Activated CD4-positive, CD25-positive, alpha-beta regulatory T cell treated with anti-CD3 and anti-CD28 coated beads, Interleukin-2, amount 50 U/mL, for 72 hours (primary cell): ENCODE measurements at places on chromosomes 16 and 17.

- DNase-seq, result no peak
Measured at GRCh38 chr17:42814633-42815399, 9.3 kb downstream of the BECN1 start.

GRCh38 chr17:47955497-47956461 lies 1.9 kb downstream of the PRR15L start:
- DNase-seq, result no peak

- no peak for DNase-seq
Measured at GRCh38 chr16:72469932-72470331, 298.0 kb upstream of the PMFBP1 start.

GRCh38 chr16:82756283-82756599 lies 129.5 kb downstream of the CDH13 start:
- no peak for DNase-seq

GRCh38 chr17:41894791-41895331 lies 23.9 kb downstream of the ACLY start:
- DNase-seq, result no peak

GRCh38 chr17:15955793-15956541 lies 11.0 kb downstream of the ADORA2B start:
- DNase-seq, result no peak

DNA sequence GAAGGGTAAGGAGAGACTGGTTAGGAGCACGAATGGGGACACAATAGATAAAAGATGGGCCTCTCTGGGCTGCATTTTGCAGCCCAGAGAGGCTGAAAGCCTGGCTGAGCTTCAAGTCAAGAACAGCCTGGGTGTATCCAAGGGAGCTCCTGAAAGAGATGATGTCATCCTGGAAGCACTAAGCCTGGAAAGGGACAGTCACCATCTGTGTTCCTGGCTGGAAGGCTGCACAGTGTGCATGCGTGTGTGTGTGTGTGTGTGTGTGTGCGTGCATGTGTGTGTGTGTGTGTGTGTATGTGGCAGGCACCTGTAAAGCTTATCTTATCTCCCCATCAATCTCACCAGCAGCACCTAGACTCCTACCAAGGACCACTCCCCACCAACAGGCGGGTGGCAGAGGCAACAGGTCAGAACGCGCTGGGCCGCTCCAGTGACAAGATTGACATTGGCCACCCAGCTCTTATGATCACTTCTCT lies 44.1 kb downstream of the COG7 start:
- DNase-seq, result no peak

DNA sequence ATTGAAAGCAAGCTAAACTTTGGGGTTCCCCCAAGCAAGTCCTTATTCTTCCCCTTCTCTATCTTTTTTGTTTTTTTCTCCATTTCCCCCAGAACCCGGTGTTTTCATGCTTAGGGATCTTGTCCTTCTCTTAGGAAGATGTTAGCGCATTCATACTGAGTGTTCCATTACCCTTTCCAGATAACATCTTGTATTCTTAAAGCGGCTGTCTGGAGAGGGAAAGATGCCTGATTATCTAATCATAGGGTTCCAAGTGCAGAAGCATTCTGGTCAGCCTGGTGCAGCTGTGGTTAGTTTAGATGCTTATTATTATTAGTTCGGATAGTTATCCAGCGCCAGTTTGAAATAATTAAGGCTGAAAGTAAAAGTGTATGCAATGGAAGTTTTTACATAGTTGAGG lies 2.0 kb downstream of the TOM1L1 start:
- no peak for DNase-seq

GRCh38 chr16:66236301-66236700 lies 130.2 kb upstream of the CDH5 start:
- no peak for DNase-seq

DNA sequence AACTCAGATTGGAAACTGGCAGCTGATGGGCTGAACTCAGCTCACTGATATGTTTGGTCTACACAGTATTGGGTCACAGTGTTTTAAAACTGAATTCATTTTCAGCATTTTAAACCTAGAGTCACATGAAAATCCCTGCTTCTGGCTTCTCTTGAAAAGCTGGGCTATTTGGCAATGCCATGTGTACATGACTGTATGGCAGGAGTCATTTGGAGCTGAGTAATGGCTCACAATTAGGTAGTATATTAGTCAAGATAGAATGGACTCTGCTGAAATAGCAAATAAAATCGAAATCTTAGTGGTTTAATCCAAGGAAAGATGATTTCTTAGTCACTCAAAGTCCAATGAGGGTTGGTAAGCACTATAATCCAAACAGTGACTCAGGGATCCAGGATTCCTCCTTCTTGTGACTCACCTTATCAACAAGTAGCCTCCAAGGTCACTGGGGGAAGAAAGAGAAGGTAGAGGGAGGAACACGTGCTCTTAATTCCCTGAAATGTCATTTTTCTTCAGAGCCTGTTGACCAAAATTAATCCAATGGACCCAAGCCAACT lies 13.9 kb upstream of the PMP22 start:
- DNase-seq, result no peak

- no peak for DNase-seq
Measured at GRCh38 chr16:483341-484075, 44.0 kb upstream of the CAPN15 start.

DNA sequence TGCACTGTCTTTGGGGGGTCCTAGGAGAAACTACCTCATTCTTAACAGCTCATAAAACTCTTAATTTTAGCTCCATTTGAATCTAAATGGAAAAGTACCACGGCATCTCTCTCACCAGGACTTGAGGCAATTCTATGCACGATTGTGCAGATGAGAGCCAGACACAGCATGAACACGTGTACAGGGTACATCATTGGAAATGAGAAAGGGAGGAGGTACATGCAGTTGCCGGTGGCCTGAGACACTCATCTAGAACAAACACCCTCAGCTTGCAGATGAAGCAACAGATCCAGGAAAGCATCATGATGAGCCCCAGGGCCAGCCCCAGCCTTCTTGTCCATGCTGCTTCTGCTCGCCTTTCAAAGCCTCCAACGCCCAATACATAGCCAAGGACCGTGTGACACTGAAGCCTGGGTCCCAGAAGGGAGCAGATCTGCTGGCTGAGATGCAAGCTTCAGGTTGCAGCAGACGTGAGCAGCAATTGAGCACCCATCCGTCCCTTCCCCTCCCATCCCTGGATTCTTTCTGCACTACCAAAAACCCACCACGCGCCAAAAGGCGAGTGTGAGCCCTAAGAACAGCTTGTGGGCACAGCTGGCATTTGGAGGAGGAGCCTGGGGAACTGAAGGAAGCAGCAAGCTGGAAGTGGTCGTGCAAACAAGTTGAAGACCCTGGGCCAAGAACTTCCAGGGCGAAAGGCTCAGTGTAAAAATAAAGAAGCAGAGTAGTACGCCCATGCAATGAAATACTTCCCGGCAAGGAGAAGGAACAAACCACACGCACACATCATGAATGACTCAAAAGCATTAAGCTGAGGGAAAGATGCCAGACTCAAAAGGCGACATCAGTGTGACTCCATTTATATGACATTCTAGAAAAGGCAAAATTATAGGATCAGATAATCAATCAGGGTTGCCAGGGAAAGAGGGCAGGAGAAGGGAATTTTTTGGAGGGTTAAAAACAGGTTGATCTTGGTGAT lies 7.3 kb upstream of the RCVRN start:
- DNase-seq, result no peak

DNA sequence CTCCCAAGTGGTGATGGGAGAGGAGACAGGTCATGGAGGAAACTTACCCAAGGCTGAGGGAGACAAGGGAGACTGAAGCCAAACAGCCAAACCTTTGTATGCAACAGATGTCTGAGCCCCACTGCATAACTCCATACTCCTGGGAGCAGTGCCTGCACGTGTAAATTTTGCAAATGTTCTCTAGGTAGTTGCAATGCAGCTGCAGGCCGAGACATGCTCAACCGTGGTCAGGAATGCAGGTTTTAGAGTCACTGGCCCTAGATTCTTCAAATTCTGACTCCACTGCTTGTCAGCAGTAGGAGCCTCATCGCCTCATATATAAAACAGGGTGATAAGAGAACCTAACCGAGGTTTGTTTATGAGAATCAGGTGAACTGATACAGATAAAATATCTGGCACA lies 11.5 kb downstream of the DYNLRB2 start:
- DNase-seq, result no peak

- DNase-seq, result no peak
Measured at GRCh38 chr17:4293572-4293971, 29.8 kb upstream of the ANKFY1 start.

GRCh38 chr16:66207139-66207882 lies 159.2 kb upstream of the CDH5 start:
- no peak for DNase-seq

GRCh38 chr16:85220964-85221731 lies 108.9 kb upstream of the CIBAR2 start:
- no peak for DNase-seq

DNA sequence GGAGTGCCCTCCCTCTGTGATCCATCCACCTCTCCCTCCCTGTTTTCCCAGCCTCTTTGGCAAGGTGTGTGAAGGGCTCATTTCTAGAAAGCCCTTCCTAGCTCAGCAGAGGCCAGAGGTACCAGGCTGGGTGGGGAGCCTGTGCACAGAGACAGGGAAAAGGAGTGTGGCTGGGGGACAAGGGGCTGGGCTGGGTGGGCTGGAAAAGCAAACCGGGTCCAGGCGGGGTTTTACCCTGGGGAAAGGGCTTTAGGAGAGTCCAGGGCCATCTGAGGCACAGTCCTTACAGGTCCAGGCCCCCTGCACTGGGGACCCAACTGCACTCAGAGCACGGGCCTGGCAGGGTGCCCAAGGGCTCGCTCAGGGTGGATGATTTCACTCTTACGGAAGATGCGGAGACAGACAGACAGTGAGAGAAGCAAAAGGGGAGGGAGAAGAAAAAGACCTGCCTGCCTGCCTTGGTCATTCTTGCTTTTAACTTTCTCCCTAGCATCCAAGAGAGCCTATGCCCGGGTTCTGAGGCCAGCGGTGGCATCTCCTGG lies 7.0 kb downstream of the CRHR1 start:
- no peak for DNase-seq

DNA sequence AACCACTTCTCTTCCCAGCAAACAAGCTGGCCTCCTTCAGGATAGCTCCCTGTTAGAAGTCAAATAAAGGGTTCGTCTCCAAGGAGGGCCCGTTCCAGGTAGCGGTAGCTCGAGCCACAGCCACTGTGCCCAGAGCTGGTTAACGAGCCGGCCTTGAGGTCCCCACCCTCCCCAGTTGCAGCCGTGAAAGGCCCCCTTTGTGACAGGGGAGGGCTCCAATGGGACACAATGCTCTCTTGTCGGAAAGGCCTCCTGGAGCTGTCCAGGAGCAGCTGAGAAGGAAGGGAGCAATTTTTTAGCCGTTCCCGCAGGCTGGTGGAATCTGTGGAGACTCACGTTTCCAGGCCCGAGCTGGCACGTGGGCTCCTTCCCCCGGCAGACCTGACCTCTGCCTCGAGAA lies 29.9 kb upstream of the FOXF1 start:
- DNase-seq, result no peak

DNA sequence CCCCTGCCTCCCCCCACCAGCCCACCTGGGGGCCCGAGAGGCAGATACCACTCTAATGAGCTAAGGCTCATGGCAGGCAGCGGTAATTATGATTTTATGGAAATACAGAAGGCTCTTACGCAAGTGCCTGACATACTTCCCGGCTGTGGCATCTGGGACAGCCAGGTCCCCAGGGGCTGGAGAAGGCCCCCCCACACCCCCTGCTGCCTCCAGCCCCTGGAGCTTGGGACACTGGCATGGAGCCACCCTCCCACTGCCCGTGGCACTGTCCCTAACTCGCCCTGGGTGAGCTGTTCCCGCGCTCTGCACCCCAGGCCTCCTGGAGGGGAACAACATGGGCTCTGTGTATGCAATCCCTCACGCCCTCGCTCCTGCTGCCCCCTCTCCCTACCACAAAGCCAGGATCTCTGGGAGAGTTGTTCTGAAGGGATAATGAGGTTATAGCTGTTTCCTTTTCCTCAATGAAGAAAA lies 5.4 kb upstream of the STAC2 start:
- DNase-seq, result no peak

DNA sequence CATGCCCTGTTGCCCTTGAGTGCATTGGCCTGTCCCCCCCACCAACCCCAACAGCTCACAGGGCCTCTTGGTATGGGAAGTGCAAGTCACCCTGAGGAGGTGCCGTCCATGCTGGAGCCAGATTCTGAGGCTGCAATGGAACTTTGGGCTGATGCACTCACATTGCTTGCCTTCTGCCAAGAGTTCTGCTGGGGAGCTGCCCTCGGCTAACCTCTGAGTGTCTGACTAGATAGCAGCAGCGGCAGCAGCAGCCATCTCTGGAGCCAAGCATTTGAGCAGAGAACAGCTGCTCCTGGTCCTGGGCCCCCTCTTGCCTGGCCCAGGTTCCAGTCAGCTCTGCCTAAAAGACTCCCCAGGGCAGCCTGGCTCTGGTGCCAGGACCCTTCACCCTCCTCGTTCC lies 61.5 kb downstream of the GNAO1 start:
- DNase-seq, result no peak

DNA sequence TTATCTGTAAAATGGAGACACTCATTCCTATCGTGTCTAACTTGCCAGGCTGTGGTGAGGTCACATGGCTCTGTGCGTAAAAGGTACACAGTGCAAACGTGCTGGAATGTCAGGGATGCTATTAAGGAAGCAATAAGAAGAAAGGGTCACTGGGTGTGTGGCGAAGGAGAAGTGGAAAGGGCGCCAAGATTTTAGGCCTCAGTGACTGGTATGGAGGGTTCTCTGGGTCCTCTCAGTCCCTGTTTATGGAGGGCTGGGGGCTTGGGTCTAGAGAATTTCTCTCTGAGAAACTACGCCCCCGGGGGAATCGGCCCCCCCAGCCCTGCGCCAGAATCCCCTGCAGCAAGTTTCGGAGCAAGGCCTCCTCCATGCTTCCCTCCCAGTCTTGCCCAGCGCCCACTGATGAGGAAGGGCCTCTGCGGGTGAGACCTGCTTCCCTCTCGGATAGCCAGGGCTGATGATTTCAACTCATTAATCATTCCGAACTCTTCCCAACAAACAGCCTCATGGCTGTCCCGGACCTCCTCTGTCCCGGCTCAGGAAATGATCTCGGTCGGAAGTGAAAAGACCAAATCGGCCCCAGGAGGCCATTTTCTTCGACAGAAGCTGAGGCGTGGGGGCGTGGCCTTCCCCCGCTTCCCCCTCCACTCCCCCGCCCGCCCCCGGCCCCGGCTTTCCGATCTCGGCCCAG lies 1.2 kb upstream of the HEXIM1 start:
- no peak for DNase-seq

GRCh38 chr17:72416905-72417304 lies 296.1 kb downstream of the SOX9 start:
- no peak for DNase-seq

GRCh38 chr17:41613277-41614082 lies 913 bp upstream of the KRT16 start:
- no peak for DNase-seq

DNA sequence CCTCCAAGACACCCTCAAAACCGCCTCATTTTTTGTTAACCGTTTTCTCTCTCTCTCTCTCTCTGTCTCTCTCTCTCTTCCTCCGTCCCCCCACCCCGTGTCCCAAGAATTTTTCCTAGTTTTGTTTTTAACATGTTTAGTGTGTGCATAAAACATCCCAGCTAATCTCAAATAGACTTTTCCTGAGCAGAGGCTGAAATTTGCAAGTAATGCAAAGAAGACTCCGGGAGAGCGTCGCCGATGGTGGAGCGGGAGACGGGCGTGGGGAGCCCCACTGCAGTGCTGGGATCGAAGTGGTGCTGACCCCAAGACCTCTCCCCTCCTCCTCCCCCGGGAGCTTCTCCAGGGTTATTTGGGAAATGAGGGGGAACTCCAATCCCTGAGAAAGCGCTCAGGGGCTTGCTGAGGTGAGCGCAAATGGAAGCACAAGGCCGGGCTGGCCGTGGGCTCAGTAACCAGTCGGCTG lies 4.7 kb upstream of the DLX4 start:
- no peak for DNase-seq
